Urinary bladder (tissue), 4 donors: ENCODE measurements at places on chromosomes 13 and 19. TPM values are rescaled to one million over a fixed set of nuclear protein-coding genes. Genes with fewer than 3 reads are reported as not detected.
A peak's percentile ranks its signal among the peaks of the same experiment; 100 is the strongest.

- DNase-seq = no peak
Measured at GRCh38 chr19:1467490-1468273, 11.3 kb downstream of the C19orf25 start.

GRCh38 chr13:101272886-101273285, 143.4 kb downstream of the NALCN start:
- DNase-seq = no peak

Gene CBARP
- 0.53 TPM for total RNA-seq

DNA sequence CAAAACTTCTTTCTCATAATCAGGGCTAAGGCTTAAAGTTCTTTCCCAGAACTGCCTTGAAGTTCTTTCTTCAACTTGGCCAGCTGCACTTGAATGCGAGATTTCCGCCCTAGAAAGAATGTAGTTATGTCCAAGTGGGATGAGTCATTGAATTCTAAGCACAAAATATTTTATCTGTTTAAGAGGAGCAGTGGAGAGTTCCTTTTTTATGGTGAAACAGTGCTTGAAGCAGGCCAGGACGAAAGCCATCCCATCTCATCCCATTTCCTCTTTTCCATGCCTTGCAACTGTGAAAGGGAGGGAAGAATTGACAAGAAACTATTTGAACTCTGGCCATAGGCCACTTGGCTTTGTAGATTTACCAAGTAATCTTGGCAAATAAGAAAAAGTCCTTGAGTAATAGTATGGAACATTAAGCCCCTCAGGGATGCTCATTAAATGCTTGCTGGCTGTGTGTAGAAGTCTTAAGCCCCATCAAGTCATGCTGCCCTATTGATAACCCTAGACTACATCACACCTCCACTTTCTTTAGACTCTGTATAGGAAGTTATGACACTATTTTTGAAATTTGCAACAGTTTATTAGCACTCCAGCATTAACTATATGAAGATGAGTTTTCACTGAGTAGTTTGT, 174.5 kb downstream of the KCTD12 start:
- DNase-seq = peak; percentile 74

- DNase-seq = no peak
Measured at GRCh38 chr13:111245576-111246384, 74.7 kb upstream of the TEX29 start.

Gene ZNF555
- total RNA-seq = 14.8 TPM

Gene ZSCAN4
- not detected for total RNA-seq

Gene ZNF93
- 23.1 TPM for total RNA-seq

Gene SBSN
- total RNA-seq = not detected

GRCh38 chr13:54029226-54029625, 1000.6 kb downstream of the OLFM4 start:
- no peak for DNase-seq

Gene UBE2L5
- total RNA-seq = 0.21 TPM

DNA sequence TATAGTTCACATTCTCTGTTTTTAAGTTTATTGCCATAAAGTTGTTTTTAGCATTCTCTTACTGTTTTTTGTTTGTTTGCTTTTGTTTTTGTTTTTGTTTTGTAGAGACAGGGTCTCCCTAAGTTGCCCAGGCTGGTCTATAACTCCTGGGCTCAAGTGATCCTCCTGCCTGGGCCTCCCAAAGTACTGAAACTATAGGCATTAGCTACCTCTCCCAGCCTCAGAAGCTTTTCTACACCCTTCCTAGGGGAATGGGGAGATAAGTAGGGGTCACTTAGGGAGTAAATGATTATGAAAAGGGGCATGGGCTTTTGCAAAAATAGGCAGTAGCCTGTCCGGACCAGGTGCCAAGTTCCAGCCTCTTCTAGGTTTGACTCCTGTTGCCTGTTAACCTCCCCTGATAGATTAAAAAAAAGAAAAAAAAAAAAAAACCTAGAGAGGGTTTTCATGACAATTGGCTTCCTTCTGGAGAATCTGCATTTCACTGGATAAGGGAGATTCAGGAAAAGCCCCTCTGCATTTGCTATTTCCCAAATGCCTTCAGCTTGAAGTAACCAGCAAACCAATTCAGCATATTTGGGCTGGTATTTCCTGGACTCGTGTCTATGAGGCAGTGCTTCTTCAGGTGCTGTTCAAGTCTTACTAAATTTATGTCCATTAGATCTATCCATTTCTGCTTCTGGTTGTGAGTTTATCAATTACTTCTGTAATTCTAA, 216.8 kb downstream of the TM9SF2 start:
- no peak for DNase-seq

Gene OR10H2
- total RNA-seq = not detected

Gene ICAM4
- 2.6 TPM for total RNA-seq

DNA sequence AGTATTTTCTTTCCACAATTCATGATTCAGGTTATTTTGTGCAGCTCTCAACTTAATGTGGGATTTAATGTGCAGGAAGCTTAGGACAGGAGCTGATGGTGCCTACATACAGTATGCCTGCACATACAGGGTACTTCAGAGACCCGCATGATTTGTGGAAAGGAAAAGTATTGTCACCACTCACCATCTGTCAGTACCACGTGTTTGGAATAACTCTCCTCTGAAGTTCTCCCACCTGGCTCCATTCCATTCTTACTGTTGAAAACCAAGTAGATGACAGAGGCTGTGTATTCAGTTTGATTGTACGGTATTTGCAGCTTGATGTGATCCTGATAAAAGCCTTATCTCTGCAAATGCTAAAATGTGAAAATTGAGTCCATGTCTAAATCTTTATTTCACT, 85.7 kb downstream of the ZAR1L start:
- DNase-seq = no peak

DNA sequence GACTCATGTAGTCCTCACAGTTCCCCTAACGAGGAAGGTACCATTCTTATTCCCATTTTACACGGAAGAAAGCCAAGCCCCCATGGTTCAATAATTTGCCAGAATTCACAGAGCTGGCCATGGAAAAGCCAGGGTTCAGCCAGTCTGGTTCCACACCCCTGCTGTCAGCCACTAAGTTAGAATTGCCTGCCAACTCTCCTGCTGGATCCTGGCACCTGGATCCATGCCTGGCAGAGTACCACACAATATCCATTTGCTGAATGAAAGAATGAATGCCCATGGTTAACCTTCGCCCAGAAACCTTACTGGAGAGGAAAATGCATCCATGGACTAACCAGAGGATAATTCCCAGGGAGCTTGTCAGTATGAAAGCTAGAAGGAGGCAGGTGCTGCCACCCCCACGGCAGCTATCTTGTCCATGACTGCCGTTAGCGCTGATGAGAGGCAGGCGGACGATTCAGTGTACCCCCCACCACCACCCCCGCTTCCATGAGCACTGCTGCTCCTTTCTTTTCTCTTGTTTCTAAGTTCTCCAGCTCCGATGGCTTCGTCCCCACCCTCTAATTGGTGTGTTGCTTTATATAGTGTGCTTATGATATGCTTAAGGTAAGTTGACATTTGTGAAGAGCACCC, 114.5 kb downstream of the SLC7A1 start:
- no peak for DNase-seq

Gene OR10H4
- total RNA-seq = not detected

- DNase-seq = no peak
Measured at GRCh38 chr13:102724923-102725322, 30.1 kb upstream of the METTL21C start.

GRCh38 chr19:14480700-14481079, 5.5 kb upstream of the PTGER1 start:
- no peak for DNase-seq

Gene DAZAP1
- total RNA-seq = 37.0 TPM

- no peak for DNase-seq
Measured at GRCh38 chr13:48994706-48995105, 19.0 kb downstream of the FNDC3A start.

DNA sequence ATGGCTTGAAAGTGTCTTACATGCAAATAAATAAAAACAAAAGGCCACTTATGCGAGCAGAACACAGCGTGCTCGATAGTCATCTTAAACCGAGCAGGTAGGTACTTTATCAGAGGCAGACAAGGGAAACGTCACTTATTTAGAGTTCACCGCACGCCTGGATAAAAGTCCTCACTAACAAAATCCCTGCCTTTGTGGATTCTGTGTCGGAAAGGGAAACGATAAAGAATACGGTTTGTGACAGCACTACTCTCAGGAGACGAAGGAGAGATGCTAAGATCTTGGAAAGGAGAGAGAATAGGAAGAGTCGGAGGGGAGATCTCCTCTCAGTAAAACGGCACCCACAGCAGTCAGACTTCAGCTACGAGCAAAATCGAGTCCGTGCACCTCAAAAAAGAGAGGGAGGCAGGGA, 581 bp downstream of the RCBTB1 start:
- no peak for DNase-seq

- no peak for DNase-seq
Measured at GRCh38 chr19:4077800-4078684, 11.3 kb upstream of the ZBTB7A start.

DNA sequence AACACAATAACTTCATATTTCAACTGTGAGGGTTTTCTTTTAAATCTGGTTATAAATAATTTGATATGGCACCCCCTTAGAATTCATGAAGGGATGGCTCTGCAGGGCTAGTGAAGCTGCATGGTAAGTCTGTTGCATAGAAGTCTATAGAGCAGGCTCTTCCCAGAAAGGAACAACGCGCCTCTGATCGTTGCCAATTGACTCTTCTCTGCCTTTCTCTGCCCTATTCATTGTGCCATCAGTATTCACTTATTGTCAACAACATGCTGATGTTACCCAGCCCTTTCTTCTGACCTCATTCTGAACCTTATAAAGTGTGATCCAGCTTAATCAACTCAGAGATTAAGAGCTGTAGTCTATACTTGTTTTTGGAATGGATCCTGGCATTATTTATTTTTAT, 16.3 kb upstream of the DCT start:
- DNase-seq = no peak

- DNase-seq = peak; percentile 50
Measured at GRCh38 chr19:5436106-5436947, 18.9 kb upstream of the ZNRF4 start.

- DNase-seq = peak; percentile 14
Measured at GRCh38 chr13:95115525-95115924, 185.7 kb downstream of the ABCC4 start.

GRCh38 chr13:40271931-40272775, 394.3 kb downstream of the FOXO1 start:
- DNase-seq = no peak

DNA sequence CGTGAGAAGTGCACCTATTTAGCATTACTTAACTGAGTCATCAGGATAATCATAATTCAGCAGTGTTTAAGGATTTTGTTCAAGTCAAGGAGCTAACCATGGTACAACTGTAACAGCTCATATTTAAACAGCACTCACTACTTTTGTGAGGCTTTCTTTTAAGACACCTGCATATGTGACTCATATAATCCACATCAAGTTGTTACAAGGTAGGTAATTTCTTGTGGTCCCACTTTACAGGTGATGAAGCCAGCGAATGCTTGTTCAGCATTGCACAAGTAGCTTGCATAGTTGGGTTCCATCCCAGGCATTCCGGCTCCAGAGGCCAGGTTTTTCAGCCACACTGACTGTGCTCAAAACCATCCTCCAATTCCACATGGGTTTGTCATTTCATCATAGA, 569.2 kb downstream of the MYO16 start:
- DNase-seq = no peak

DNA sequence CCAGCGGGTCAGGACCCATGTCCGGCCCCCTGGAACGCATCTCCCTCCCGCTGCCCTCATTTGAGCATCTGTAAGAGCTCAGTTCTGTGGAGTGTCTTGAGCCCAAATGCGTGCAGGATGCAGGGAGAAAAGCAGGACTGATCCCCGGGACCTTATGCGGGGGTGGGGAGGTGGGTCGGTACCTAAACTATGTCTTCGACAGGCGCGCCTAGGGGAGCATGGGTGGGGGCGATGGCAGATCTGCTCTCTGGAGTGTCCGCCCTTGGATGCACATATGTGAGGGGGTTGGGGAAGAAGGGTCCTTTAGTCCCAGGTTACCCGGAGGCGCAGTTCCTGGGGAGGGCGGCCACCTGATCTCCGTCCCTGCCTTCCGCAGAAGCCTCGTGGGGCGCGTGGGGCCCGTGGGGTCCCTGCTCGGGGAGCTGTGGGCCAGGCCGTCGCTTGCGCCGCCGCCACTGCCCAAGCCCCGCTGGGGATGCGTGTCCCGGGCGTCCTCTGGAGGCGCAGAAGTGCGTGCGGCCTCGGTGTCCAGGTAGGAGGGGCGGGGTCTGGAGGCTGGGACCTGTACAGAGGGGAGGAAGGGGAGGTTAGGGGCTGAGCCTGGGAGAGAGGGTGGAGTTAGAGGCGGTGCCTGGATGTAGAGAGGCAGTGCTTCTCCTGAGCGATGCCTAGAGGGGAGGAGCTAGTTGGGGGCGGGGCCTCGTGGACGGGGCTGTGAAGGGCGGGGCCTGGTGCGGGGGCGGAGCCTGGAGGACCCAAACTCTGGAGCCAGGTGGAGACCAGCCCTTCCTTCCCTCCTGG, 2.9 kb downstream of the CILP2 start:
- DNase-seq = no peak

- DNase-seq = no peak
Measured at GRCh38 chr13:53272873-53273272, 244.3 kb downstream of the OLFM4 start.

DNA sequence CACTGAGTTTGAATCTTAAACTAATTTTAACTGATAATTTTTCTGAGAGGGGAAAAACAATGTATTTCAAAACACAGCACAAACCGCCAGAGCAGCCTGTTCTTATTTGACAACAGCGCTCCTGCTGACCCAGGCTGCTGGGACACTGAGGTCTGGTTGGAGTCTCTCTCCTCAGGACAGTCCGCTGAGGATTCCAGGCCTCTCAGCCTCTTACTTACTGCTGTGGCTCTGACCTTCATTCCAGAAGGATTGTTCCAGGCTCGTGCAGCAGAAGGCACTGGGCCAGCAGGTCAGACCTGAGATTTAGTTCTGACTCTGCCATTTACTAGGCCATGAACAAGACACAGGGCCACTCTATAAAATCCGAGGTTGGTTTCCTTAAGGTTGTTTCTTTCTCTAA, 393.6 kb downstream of the TDRD3 start:
- no peak for DNase-seq

- no peak for DNase-seq
Measured at GRCh38 chr19:34474233-34474989, 7.1 kb upstream of the WTIP start.

Gene SH2D3A
- total RNA-seq = 11.4 TPM

DNA sequence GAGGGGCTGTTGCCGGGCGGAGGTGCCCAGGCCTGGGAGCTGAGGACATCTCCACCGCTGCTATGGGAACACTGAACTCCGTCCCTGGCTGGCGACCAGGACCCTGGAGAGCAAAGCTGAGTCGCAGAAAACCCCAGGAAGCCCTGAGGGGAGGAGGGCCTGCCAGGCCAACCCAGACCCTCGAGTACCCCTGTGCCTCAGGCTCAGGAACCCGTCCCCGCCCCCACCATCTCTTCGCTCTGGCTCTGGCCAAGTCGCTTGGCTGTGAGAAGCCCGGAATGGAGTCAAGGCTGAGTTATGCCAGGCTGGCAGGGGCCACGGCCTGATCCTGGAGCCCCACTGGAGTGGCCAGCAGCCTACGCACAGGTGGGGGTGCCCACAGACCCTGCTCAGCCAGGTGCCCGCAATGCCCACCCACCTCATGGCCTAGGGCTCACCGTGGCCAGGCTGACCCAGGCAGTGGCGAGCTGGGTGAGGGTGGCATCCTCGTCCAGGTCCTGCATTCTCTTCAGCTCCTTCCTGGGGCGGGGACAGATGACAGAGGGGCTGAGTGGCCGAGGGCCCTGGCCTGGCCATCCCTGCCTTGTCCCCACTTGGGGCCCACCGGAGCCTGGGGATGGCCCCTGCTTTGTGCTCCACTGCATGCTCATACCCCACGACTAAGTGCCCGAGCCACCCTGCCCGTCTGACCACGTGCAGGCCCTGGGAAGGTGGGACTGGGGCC, 8.5 kb upstream of the CERS1 start:
- DNase-seq = no peak

Gene RNF225
- total RNA-seq = not detected
